ENCODE measurements at places on chromosomes 1 and 21.

- DNase-seq: no peak
These were observed 1.9 kb downstream of the MAP3K6 start for GRCh38 chr1:27364696-27365371.

GRCh38 chr1:227759341-227760300 is 24.4 kb downstream of the SNAP47 start:
- peak; percentile 98 for DNase-seq

GRCh38 chr1:196063952-196064351 is 544.3 kb downstream of the KCNT2 start:
- DNase-seq: peak; percentile 68

- DNase-seq: peak; percentile 41
These were observed 213.7 kb downstream of the BRINP2 start for GRCh38 chr1:177384461-177384860.

DNA sequence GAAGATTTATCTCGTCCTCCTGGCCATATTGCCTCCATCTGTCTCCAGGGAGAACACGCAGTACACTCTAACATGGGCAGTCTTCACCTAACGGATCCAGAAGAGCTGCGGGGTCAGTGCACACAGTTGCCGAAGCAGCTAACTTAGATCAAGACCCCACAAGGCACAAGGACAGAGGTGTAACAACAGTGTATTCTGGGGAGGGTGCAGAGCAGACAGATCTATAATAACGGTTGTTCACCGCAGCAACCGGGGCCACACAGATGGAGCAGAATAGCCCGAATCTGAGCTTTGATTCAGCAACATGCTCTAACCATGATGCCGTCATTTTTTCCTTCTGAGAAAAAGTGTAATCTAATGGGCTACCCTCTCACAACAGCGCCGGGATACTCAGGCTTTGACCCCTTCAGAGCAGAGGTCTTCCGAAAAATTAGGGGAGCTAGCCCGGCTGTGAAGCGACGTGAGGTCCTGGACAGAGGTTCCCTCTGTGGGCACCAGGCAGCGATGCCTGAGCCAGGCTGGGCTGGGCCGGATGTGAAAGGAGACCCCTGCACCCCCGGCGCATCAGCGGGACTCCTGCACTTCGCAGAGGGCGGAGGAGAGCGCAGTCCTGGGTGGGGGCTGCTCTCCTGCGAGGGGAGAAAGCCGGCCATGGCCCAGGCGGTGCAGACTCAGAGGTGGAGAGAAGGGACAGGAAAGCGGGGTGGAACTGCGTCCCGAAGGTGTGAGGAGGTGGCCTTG is 57.5 kb downstream of the BCL9 start:
- peak; percentile 25 for DNase-seq

- peak; percentile 54 for DNase-seq
These were observed 58.9 kb downstream of the PTPN14 start for GRCh38 chr1:214492401-214493075.

DNA sequence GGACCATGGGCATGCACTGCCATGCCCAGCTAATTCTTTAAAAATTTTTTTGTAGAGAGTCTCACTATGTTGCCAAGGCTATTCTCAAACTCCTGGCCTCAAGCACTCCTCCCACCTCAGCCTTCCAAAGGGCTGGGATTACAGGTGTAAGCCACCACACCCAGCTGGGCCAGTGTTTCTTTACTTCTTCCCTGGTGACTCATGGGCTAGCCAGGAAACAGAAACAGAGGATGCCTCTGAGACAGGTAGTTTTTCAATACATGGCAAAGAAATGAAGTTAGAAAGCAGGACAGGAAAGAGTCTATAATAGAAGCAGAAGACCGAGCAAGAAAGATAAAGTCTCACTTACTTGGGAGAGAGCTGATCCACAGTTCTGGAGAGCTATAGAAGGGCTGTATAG is 7.6 kb upstream of the C1orf74 start:
- no peak for DNase-seq

DNA sequence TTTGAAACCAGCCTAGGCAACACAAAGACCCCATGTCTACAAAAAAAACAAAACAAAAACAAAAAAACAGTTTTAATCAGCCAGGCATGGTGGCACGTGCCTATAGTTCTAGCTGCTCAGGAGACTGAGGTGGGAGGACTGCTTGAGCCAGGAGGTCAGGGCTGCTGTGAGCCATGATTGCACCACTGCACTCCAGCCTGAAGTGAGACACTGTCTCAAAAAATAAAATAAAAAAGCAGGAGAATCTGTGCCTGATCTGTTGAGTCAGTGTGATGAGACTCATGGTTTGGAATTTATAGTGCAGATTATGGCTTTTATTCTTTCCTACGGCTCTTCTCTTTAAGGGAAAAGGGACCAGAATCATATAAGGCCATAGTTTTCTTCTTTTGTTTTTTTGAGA is 16.5 kb downstream of the TRIT1 start:
- DNase-seq: peak; percentile 61

DNA sequence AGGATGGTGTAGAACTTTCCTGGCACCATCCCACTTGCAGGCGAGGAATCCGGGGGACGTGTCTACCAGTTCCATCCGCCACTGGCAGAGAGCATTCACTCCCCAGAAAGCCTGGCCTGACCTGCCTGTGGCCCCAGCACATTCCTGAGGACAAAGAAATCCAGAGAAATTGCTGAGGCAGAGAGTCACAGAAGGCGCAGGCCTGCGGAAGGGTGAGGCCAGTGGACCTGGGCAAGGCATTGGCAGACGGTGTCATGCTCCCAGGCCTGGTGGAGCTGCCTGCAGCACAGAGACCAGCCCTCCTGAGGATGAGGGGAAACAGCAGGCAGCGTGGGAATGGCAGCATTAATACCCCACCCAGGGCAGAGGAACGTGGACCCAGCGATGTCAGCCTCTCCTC is 81.2 kb upstream of the F3 start:
- peak; percentile 74 for DNase-seq

DNA sequence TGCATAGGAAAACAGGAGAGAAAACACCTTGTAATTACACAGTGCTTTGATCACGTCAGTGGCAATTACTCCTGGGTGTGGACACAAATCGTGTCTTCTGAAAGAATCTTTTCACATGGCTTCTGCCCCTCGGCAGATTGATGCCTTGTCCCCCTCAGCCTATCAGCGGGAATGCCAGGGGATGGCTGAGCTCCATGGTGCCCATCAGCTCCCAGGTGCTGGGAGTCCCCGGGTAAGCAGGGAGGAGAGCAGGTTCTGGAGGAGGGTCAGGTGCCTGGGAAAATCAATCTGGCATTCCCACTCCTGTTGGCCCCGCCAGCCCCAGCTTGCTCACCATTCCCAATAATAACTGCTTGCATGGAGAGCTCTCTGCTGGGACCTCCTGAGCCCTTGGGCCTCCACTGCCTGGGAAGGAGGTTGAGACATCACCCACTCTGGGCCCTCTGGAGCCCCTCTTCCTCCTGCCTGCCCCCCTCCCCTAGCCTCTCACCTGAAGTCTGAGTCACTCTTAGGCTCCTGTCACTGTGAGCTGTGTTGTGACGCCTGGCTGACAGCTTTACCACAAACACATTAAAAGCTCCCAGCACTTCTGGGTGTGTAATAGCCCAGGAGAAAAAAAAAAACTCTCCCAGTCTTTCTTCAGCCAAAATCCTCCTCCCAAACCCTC is 4.9 kb downstream of the CAMK2N1 start:
- DNase-seq: no peak

DNA sequence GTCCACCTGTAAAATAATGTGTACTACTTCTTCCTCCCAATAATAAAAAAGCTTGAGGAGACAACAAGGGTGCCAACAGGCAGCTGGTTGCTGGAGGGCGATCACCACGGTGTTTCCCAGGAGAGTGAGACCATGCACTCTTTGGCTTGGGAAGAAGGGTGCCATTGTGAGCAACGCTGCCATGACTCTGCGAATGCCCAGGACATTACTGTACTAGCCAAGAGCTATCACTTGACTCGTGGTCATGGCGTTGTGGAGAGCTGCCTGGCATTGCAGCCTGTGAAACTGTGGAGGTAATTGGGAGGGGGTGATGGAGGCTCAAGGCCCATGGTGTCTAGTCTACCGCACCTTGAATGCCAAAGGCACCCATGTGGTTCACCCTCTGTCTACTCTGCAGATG is 14.6 kb upstream of the PRMT2 start:
- DNase-seq: no peak

DNA sequence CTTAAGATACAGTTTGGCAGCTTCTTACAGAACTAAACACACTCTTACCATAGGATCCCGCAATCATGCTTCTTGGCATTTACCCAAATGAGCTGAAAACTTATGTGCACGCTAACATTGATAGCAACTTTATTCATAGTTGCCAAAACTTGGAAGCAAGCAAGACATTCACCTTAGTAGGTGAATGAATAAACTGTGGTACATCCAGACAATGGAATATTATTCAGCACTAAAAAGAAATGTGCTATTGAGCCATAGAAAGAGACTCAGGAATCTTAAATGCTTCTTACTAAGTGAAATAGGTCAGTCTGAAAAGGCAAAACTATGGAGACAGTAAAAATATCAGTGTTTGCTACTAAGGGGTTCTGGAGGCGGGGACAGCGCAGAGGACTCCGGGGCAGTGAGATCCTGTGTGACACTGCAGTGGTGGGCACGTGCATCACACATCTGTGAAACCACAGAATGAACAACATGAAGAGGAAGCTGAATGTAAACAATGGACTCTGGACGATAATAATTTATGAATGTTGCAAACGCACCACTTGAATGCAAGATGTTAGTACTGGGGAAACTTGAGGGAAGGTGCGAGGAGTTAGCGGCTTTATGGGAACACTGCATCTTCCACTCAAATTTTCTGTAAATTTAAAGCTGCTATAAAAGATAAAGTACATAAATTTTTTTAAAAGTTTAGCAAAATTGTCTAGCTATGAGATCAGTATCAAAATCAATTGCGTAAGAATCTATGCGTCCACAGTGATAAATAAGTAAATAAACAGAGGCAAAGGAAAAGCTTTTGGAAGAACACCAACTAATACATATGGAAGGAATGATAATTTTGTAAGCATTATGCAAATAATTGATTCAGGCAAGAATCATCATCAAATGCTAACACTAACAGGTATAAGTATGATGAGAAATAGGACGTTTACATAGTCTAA is 15.4 kb upstream of the SPATC1L start:
- no peak for DNase-seq

- DNase-seq: no peak
These were observed 46.4 kb downstream of the NUAK2 start for GRCh38 chr1:205275133-205275532.

DNA sequence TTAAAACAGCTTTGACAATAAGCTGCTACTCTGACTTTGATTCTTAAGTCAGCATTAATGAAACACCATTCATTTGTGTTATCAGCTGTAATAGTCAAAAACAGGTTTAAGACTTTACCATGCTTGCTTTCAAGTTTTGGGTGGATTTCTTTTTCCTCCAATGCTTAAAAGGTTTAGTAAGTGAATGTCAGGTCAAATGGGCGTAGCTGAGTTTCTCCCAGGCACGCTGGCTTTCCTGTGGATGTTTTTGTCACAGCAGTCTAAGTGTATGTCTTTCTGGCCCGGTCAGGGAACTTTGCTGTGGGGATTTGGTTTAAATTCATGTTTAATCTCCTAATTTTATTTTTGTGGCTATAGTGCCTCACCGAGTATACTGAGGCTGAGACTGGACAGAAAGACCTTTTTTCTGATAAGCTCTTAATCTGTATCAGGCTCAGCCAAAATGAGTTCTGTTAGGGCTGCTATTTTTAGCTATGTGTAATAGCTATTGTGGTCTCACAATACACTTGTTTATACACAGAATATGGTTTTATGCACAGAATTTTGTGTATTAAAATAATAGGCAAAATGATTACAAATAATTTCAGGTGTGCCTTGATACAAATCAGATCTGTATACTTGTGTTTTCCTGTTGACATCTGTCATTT is 292.8 kb downstream of the DISC1 start:
- no peak for DNase-seq

- peak; percentile 20 for DNase-seq
These were observed 48.5 kb upstream of the WARS2 start for GRCh38 chr1:119188926-119189325.

DNA sequence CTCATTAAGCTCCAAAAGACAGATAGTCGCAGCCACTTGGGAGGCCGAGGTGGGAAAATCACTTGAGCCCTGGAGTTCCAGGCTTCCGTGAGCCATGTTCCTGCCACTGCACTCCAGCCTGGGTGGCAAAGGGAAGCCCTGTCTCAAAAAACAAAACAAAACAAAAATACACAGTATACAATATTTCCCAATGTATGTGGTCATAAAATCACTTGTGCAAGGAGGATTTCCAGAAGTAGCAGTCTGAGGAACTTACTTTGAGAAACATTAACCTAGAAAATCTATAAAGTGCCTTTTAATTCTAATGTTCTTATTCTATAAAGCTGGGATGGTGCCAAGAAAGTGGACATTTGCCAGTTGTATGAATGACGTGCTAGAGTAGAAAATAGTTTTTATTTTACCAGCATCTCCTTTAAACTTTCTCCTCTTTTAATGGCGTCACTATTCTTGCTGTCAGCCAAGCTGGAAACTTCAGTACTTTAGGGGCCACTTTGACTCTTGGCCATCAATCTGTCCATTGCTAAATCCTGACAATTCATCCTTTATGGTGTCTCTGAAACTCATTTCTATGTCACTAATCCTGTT is 22.5 kb downstream of the FAM177B start:
- DNase-seq: no peak

DNA sequence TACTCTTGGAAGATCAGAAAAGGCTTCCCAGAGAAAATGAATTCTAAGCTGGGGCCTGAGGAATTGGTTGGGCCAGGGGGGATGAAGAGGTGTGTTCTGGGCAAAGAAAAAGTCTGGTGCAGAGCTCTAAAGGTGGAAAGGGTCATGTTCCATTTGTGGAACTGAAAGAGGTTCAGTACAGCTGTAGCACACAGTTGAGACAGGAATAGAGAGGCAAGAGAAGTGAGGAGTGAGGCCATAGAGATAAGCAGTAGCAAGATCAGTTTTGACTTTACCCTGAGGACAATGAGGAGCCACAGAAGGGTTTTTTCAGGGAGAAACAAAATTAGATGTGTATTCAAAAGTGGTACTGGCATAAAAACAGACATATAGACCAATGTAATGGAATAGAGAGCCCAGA is 30.3 kb upstream of the MUTYH start:
- DNase-seq: no peak

Measured in astrocyte of the spinal cord (primary cell).